ENCODE measurements at places on chromosomes 5 and 9.

GRCh38 chr5:56589481-56589860 is 225.9 kb upstream of the MAP3K1 start:
- DNase-seq, result no peak

- no peak for DNase-seq
Measured at GRCh38 chr9:89919171-89919681, 314.4 kb downstream of the GADD45G start.

GRCh38 chr5:45252978-45253377 is 443.2 kb downstream of the HCN1 start:
- no peak for DNase-seq

DNA sequence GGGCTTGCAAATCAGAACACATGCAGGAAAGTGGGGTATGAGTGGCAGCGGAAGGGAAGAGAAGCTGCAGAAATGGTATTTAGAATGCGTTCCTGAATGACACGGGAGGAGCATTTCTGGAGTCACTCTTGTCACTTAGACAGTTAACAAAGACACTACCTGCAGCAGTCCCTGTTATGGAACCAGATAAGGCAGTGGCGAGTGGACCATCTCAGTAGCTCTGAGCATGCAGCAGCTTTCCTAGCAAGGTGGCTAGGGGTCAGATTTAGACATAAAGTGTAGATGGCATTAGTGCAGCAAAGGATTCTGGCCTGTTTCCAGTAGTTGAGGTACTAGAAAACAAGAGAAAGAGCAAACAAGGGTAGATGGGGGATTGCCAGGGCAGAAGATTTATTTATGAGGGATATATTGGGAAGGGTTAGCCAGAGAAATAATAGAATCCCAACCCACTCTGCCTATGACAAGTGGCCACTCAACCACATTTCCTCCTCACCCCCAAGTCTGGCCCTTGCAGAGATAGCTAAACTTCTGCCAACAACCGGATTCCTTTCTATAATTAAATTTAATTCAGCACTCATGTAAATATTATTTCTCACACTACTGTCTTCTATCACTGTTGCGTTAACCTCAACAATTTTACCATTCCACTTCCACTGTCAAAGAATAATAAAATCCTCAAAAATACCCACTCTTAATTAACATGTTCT is 201.6 kb downstream of the DCP2 start:
- DNase-seq, result no peak

GRCh38 chr5:65462139-65462705 is 19.5 kb downstream of the ADAMTS6 start:
- no peak for DNase-seq

DNA sequence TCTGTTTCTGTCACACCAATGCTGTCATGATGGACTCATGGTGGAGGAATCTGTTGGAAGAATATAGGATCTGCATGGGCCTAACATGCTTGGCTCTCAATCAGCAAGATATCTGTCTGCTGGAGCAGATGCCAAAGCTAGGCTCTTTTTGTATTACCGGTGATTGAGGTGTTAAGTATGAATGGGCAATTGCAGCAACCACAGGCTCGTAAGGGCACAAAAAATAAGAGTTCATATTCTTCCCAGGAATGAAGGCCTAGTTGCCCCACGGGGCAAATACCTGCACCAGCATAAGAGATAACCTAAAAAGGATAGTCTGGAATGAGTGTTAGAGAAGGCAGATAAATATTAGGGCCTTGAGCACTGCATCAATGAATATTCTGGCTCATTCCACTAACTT is 679.5 kb upstream of the COX7C start:
- DNase-seq, result no peak

GRCh38 chr9:99680191-99680590 is 141.5 kb upstream of the NR4A3 start:
- DNase-seq, result no peak

DNA sequence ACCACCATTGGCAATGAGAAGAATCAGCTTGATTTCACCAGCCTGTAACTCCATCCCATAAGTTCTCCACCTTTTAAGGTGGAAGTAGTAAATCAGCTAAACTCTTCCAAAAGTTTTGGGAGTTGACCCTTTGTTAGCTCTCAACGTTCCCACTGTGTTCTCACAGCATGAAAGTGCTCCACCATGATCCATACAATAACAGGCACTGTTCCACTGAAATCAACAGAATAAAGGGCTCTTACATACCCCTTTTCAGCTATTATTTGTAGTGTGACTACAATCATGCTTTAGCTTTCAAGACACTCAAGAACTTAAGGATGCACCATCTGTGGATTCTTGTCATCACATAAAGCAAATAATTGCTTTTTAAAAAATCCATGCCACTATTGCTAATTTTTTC is 81.6 kb downstream of the PPP2R2B start:
- no peak for DNase-seq

- DNase-seq, result no peak
Measured at GRCh38 chr9:96149533-96150280, 152.3 kb downstream of the HSD17B3 start.

GRCh38 chr5:43038496-43038989 is 1.6 kb downstream of the ANXA2R start:
- no peak for DNase-seq

DNA sequence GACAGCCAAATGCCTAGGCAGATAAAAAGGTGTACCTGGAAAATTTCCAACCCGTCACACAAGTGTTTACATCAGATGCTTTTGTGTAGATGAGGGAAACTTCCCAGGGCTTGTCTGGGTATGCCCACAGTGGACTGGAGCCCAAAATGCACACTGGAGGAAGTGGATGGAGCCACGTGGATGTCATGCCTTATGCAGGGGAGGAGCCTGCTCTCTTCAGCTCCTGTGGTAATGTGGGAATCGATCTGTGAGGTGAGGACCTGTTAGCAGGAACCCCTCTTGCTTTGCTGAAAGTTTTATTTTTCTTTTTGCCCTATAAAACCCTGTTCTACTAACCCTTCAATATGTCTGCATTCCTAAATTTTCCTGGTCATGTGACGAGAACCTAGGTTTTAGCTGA is 439.2 kb upstream of the CDH9 start:
- no peak for DNase-seq

GRCh38 chr9:15354713-15355112 is 47.7 kb upstream of the TTC39B start:
- DNase-seq, result no peak

GRCh38 chr5:167713896-167714295 is 577.5 kb upstream of the WWC1 start:
- DNase-seq, result no peak

DNA sequence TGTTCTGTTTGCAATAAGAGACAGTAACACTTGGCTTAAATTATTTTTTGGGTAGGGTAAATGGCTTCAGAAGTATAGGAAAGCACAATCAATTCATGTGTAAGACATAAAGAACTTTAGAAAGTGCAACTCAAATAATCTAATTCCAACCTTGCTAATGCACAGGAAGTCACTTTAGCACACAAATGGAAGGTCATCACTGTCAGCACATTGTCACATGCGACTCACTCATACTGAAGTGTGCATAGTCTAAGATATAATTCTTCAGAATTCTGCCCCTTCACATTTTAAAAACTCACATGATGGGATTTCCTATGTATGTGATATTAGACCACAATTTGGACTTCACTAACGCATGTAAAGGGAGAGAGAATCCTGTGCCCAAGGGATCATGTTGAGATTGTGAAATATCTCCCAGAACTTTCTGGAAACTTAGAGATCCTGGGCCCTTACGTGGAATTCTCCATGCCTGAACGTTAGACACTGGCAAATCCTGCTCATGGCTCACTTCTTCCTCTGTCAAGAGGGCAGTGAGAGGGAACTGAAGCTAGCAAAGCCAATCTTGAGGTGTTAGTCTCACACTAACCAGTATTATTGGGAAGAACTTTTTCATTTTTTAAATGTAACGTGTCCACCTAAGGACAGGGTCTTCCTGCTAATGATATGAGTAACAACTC is 403.2 kb upstream of the PTGER4 start:
- DNase-seq, result no peak

GRCh38 chr5:52638732-52639131 is 149.0 kb upstream of the ITGA1 start:
- DNase-seq, result no peak

- DNase-seq, result no peak
Measured at GRCh38 chr5:74957906-74958305, 91.7 kb upstream of the FAM169A start.

DNA sequence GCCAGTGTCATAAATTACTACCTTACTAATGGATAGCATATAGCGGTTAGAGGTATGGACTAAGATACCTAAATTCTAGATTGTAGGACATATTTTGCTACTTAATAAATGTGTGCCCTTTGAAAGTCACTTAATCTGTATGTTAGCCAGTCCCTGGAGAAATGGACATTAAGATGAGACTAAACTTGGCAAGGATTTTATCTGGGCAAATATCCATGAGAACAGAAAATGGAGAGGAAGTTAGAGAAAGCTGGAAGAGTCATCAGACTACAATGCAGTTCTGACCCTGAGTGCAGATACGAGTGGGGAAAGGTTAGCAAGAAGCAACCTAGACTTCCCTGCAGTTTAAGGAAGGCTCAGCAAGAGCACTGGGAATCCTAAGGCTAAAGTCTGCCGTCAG is 33.0 kb downstream of the TBCA start:
- DNase-seq, result no peak

DNA sequence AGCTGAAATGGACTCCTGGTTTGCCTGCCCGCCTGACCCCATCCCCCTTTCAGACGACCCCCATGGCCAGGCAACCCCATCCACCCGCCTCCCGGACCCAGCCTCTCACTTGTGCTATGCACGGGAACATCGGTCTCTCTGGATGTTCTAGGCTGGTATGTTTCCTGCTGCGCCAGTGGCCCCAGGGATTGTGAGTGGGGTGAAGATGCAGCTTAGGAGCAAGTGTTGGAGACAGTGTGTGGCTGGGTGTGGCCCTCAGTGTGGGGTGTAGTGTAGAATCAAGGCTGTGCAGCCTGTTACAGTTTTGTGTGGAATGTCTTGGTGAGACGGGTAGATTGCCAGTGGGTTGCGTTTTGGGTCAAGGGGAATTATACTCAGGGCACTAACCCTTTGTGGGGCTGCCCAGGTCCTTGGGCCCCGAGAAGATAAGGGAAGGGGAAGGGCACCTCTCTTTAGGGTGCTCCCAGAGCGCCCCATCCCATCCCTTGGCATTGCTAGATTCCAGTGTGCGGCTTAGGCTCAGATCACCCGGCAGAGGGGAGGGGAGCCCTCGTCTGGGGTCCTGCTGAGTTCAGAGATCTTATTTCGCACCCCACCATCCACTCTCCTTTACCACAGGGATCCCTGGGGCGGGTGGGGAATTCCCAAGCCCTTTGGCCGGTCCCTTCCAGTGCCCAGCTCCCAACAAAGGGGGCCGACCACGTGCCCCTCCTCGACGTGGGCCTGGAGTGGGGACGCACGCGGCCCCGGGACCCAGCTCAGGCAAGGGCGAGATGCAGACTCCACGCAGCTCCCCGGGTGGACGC is 4.6 kb downstream of the IER5L start:
- DNase-seq, result no peak

GRCh38 chr5:40022057-40022456 is 597.3 kb upstream of the DAB2 start:
- DNase-seq, result no peak

DNA sequence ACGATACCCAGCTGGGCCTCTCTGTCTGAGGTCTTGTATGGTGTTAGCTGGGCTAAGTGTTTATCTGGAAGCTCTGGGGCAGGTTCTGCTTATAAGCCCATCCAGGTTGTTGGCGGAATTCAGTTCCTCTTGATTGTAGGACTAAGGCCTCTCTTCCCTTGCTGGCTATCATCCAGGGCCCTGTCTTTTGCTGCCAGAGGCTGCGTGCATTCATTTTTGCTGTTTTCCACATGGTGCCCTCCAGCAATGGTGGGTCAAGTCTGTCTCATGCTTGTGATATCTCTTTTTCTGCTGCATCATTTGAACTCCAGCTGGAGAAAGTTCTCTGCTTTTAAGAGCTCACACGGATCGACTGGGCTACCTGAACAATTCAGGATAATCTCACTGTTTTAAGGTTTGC is 105.7 kb upstream of the ZNF618 start:
- no peak for DNase-seq

DNA sequence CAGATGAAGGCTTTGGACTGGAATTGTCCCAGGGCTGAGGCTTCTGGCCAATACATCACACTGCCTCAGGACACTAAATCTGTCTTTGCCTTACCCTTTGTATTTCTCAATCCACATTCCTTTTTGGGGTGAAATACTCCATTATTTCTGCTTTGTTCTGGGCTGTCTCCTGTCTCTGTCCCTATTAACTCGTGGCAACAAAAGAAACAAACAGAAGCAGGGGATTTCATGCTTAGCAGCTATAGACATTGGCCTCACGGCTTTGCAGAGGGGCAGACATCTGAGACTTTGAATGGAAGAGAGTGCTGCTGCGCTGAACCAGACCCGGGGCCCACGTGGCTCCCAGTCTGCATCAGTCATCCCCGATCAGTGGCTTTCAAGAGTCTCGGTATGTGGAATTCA is 129.7 kb downstream of the ARL15 start:
- DNase-seq, result no peak

DNA sequence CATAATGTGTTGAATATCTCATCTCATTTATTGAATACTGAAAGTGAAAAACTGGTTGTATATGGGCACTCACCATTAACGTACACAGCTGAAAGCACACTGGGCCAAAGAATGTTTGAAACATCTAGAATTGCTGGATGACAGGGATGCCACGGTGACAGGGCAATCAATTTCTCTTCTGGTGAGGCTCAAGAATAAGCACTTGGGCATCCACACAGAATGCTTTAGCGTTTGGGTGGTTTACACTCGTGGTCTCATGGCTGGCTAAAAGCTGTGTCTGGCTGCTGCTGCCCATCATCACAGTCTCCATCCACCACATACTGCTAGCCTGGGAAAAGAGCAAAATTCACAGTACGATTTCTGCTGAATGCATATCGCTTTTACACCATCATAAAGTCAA is 30.7 kb upstream of the IL31RA start:
- no peak for DNase-seq

DNA sequence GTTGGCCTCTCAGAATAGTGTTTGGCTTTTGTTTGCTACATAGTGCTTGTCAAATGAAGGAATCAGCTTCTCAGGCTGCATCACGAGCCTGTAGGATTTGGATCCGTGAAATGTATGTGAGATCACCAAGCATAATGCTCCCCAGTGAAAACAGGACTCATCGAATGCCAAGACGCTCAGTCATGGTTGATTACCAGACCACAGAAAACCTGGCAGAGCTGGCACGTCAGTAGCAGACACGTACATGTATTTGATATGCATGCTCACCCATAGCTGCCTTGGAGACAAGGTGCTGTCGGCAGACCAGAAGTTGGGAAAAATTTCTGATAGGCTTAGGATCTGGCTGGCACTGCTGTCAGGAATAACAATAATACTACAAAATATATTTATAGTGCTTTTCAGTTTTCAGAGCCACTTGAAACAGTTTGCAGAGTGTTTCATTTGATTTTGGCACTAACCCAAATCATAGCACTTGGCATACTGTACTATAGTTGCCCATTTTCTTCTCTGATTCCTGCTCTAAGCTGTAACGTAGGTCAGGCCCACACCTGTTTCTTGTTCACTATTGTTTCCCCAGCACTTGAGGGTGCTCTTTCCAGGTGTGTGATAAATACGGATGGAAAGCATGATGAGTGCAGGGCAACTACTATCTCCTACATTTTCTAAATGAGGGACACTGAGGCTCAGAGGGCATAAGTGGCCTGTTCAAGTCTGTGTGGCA is 226.1 kb downstream of the NR3C1 start:
- no peak for DNase-seq

GRCh38 chr5:172745838-172746237 is 25.2 kb downstream of the DUSP1 start:
- no peak for DNase-seq

GRCh38 chr9:84153885-84154284 is 173.3 kb downstream of the RMI1 start:
- no peak for DNase-seq

- no peak for DNase-seq
Measured at GRCh38 chr9:116042321-116042720, 111.3 kb upstream of the PAPPA start.

Data from activated gamma-delta T cell treated with Interleukin-2 at 50 U/mL for 16 hours (primary cell).